ENCODE measurements at places on chromosomes 2 and 18.

GRCh38 chr2:143603035-143603655 lies 473.9 kb downstream of the ARHGAP15 start:
- DNase-seq, result no peak

GRCh38 chr2:122009561-122009960 lies 254.1 kb downstream of the TSN start:
- DNase-seq, result no peak

DNA sequence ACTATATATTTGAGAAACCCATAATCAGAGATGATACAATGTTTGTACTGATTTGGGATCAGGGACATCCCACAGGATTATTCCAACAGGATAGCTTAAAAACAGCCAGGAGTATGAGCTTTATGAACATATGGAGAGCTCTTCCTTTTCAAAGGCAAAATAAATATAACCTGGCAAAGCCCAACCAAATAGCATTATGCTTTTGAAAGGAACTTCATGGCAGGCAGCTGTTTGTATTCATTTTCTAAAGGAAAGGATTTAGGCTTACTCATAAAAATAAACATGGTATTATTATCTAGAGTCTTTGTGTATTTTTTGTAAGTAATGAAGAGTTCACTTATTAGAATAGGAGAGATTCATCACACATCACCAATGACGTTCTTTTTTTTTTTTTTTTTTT lies 44.4 kb downstream of the CCDC195 start:
- DNase-seq, result peak; percentile 45

DNA sequence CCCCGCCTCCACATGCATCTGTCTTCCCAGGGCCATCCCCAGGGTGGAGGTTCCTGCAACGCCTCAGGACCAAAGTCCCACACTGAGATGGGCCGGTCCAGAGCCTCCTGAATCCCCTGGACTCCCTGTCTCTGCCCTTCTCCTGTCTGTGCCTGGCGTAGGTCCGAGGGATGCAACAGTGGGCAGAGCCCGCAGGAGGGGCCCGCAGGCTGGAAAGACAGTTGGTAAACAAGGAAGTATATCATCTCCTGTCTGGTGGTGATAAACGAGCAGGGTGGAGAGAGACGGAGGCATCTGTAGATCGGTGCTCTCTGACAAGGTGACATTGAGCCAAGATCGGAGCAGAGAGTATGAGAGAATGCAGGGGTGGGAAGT lies 72.6 kb upstream of the RAB6C start:
- no peak for DNase-seq

DNA sequence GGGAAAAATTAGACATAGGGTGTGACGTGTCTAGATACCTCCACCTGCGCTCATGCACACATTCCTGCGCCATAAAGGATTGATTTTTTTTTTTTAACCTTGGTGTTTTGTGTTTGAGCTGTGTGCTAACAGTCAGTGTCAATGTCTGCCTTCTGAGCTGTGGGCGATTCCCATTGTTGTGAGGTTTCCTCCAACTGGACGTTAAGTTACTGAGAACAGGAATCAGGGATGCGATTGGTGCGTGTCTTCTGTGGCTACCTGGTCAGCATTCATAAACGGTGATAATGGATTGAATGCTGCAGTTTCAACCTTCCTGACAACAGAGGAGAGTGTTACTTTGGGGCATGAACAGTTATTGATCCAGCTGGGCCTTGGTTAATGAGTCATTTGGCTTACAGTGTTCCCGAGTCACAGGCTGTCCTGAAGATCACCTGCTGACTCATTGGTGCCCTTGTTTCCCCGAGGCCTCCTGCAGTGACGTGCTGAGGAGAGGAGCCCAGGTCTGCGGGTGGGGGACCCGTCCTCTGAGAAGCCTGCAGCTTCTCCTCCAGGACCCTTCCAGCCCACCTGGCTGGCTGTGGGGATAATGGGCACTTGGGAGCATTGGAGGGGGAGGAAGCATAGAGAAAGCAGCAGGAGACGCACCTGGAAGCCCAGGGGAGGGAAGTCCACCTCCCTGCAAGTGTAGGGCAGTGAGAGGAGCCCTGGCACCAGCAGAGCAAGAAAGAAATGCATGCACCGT lies 25.8 kb upstream of the CABYR start:
- no peak for DNase-seq

GRCh38 chr18:6941996-6942395 lies 175.6 kb downstream of the LAMA1 start:
- DNase-seq, result no peak

DNA sequence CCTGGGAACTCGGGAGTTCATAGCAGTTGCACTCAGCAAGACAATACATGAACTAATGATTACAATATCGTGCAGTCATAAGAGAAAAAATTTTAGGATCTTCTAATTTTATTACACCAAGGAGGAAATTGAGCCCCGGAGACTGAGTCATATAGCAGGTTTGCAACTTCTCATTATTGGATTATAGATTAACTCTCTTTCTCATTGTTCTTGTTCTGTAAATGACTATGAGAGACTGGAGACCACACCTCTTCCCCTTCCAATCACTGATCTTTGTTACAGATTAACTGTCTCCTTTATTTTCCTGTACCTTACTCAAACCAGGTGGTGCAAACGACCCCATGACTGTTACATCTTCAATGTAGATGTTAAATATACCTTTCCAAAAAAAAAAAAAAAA lies 435.8 kb upstream of the DDX18 start:
- DNase-seq, result no peak

- peak; percentile 89 for DNase-seq
Observed at GRCh38 chr2:144111437-144111836, 408.5 kb downstream of the ZEB2 start.

- peak; percentile 29 for DNase-seq
Observed at GRCh38 chr18:63162271-63163014, 157.1 kb downstream of the BCL2 start.

- DNase-seq, result no peak
Observed at GRCh38 chr18:13137670-13138419, 80.7 kb upstream of the LDLRAD4 start.

GRCh38 chr2:99852956-99853355 lies 289.4 kb downstream of the AFF3 start:
- no peak for DNase-seq

DNA sequence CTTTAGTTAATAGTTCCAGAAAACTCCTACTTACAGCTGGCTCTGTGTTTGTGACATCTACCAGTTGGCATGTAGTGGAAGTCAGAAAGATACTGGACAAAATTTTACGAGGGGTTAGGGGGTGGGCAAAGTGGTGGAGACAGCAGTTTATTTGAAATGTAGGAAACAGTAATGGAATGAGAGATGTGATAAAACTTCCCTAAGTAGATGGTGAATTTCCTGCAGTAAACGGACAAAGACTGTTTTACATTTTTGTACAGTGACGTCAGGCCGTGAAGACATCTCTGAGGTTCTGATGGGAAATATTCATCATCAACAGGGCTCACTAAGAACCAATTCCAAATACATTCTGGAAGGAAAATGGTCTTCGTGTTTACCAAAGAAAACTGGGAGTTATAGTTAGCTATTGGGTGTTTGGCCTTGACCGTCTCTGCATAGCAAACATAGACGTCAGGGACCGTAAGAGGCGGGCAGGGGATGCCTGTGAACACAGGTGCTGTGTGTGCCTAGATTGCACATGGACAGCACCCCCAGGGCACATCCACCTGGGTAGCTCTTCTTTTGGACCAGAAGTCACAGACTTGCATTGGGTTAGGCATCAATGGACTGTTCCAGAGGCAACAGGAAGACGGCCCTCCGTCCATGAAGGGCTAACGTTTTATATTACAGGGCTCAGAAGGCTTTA lies 131.5 kb downstream of the ZNF516 start:
- DNase-seq, result peak; percentile 24

DNA sequence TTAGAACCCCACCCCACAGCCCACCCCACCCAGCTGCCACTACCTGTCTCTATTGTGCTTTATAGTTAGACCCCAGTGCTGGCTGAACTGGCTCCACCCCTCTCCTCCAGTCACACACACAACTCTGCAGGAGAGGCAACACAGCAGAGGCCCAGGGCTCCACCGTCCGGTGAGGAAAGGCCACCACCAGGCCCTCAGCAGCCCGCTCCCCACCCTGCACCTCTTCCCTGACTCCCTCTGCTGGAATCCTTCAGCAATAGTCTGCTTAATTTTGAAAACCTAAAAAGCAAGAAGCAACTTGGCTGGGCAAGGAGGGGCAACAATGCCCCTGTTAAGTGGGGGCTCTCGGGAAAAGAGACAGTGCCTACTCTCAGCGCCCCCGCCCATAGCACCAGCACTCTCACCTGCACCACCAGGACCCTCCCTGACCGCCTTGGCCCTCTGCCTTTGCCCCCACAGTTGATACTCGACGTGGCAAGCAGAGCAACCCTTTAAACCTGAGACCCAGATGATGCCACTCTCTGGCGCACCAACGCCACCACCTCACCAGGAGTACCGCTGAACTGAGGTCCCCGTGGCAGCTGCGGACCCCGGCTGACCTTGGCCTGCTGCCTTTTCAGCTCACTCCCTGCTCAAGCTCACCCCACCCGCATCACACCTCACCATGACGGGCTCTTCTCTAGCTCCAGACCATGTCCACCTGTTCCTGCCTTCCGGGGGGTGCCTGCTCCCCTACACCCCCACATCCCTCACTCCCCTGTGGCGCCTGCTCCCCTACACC lies 45.7 kb downstream of the NDUFA10 start:
- DNase-seq, result no peak

DNA sequence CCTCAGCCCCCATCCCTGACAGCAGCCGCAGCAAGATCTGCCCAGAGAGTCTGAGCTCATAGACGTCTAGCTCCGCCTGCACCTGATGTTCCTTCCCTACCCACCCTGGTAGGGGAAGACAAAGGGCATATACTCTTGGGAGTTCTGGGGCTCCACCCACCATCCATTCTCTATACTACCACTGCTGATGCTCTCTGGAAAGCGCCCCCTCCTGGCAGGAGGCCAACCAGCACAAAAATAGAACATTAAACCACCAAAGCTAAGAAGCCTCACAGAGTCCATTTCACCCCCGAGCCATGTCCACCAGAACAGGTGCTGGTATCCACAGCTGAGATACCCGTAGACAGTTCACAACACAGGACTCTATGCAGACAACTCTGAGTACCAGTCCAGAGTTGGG lies 662.6 kb upstream of the FAM98A start:
- DNase-seq, result no peak

GRCh38 chr18:30432349-30432748 lies 610.2 kb downstream of the DSC3 start:
- DNase-seq, result no peak

DNA sequence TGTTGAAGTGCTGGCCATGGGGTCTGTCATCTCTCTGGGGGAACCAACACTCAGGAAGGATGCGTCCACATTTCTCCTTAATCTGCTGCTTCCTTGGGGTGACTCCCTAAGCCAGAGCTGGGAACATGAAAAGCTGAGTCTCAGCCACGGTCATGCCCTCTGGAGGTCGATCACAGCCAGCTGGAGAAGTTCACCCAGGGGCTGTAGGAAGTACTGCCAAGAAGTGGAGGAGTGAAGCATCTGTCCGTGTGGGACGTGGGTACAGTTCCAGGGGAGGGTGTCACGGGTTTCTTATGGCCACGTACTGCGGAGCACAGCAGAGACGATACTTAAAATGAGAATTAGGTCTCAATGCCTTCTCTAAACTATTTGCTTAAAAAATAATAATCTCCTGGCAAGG lies 42.4 kb upstream of the IGFBP2 start:
- DNase-seq, result peak; percentile 56

- DNase-seq, result no peak
Observed at GRCh38 chr2:240507060-240507777, 50.6 kb downstream of the ANKMY1 start.

- DNase-seq, result no peak
Observed at GRCh38 chr2:63926815-63927214, 85.1 kb downstream of the UGP2 start.

GRCh38 chr18:67597759-67598158 lies 81.2 kb upstream of the DSEL start:
- DNase-seq, result peak; percentile 36

- DNase-seq, result no peak
Observed at GRCh38 chr2:219722276-219722879, 94.9 kb downstream of the SLC4A3 start.

GRCh38 chr2:12737738-12738485 lies 21.2 kb downstream of the TRIB2 start:
- no peak for DNase-seq

GRCh38 chr2:53445383-53446070 lies 322.1 kb upstream of the CHAC2 start:
- DNase-seq, result peak; percentile 55
